ENCODE measurements at places on chromosomes 6 and 20.

DNA sequence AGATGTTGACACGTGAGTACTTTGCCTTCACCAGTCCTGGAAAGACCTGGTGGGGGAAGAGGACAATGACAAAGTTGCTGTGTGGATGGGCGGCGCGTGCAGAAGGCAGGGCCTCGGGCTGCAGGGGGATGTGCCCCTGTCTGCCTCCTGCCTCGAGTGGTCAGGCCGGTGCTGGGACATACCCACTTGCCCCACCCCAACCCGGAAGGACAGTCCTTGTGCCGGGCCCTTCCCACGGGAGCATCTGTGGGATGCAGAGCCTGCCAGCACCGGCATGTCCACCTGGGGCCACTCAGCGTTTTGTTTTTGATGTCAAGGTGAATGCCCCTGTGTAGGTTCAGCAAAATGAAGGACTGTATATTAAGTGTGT is 60.5 kb upstream of the BHLHE23 start:
- DNase-seq: no peak

- DNase-seq: peak; percentile 80
Measured at GRCh38 chr20:3173610-3174441, 477 bp upstream of the LZTS3 start.

GRCh38 chr20:17848249-17849048 is 120.1 kb downstream of the SNX5 start:
- DNase-seq: no peak

DNA sequence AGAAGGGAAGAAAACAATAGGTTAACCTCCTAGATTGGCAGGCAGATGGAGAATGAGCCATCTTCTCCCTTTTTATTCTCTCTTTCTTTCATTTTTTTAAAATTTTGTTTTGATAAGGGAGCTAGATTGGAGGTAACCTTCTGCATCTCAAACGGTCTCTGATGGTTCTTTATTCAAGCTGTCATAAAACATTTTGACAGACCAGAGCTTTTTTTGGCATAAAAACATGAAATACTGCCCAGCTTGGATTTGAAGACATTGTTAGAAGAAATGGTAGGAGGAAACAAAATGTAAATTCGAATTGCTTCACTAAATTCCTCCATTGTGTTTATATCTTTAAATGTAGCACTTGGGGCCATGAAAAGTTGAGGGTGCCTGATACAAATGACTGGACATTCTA is 158.5 kb downstream of the EPHA7 start:
- no peak for DNase-seq

GRCh38 chr6:154478021-154478700 is 32.3 kb downstream of the CNKSR3 start:
- DNase-seq: no peak

DNA sequence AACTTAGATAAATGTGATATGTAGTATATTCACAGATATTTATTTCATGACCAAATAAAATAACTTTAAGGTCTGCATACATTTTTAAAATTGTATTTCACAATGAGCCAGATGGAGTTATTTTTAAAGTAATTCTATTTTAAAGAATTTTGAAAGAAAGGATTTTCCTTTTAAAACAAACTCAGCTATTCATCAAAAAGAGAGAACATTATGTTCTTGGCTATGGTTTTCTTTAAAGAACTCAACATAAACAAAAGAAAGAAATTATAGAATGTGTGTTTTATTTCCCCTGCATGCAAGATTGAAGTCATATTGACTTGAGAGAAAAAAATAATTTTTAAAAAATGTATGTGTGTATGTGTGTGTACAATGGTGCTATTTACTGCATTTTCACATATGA is 1023.6 kb upstream of the CITED2 start:
- no peak for DNase-seq

DNA sequence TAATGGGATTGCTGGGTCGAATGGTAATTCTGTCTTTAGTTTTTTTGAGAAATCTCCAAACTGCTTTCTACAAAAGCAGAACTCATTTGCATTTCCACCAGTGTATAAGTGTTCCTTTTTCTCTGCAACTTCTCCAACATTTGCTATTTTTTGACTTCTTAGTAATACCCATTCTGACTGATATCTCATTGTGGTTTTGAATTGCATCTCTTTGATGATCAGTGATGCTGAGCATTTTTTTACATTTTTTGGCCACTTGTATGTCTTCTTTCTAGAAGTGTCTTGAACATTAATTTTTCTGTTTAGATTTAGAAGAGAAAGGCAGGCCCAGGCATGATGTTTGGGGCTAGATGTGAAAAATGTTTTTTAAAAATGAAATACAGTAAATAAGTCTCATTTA is 553.1 kb upstream of the MAN1A1 start:
- DNase-seq: no peak

GRCh38 chr20:31739550-31739977 is 474 bp downstream of the TPX2 start:
- no peak for DNase-seq

GRCh38 chr6:45577836-45578504 is 200.2 kb upstream of the SUPT3H start:
- no peak for DNase-seq

- no peak for DNase-seq
Measured at GRCh38 chr6:55918639-55919038, 43.2 kb upstream of the BMP5 start.

DNA sequence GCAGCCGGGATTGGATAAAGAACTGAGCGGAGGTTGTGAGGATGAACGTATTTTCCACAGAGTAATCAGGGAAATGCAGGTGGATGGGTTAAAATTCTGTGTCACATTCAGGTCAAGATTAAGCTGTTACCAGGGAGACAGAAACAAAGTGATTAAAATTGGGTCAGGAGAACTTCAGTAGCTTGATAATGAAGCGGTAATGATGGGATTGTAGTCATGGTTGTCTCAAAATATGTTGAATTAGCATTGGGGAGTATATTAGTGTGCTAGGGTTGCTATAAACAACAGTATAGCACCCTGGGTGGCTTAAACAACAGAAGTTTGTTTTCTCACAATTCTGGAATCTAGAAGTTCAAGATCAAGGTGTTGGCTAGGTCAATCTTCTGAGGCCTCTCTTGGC is 155.5 kb downstream of the GJA1 start:
- peak; percentile 49 for DNase-seq

DNA sequence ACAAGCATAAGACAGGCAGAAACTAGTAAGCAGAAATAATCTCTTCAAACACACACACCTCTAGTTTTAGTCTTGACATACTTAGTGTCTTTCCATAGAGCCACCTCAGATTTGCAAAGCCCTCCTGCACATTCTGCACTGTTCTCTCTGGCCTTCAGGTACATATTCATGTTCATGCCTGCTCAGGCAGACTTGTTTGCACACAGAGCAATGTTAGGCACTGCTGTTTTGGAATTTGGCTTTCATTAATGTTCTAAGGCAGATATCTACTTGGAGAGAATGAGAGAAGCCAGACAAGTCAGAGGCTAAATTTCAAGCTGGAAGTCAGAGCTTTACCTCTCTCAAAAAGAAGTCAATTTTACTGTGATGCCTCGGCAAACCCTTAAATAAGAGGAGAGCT is 21.3 kb upstream of the DST start:
- no peak for DNase-seq

- no peak for DNase-seq
Measured at GRCh38 chr6:112511441-112511840, 164.3 kb downstream of the RFPL4B start.

- no peak for DNase-seq
Measured at GRCh38 chr20:49999329-49999728, 16.5 kb downstream of the SNAI1 start.

DNA sequence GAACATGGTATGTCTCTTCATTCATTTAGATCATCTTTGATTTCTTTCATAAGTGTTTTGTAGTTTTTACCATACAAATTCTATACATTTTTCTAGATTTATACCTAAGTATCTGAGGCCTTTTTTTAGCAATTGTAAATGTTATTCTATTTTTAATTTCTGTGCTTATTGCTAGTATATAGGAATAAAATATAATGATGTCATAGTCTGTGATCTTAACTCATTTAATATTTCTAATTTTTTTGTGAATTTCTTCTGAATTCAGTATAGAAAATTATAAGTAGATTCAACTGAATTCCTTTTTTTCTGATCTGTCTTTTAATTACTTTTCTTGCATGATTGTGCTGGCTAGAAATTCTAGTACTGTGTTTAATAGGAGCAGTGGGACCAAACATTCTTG is 520.6 kb downstream of the NKAIN2 start:
- no peak for DNase-seq
